Stimulated activated CD4-positive, alpha-beta T cell treated with anti-CD3 and anti-CD28 coated beads, Interleukin-12 subunit alpha, Interleukin-12 subunit beta, amount 100 ng/mL, for 24 hours (primary cell): ENCODE measurements at places on chromosomes 6 and 20.

- DNase-seq, result no peak
Measured at GRCh38 chr6:4670290-4670689, 105.9 kb upstream of the CDYL start.

DNA sequence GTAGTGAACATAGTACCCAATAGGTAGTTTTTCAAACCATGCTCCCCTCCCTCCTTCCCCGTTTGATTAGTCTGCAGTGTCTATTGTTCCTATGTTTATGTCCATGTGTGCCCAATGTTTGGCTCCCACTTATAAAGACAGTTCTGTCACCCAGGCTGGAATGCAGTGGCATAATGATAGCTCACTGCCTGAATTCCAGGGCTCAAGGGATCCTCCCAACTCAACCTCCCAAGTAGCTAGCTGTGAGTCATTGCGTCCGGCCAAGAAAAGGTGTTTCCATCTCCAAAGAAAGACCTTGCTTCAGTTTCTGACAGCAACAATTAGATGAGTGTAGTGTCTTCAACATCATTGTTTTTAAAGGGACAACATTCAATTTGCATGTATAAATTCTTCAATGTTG, 131.1 kb upstream of the CEP162 start:
- no peak for DNase-seq

GRCh38 chr6:125314009-125314581, 12.3 kb upstream of the HDDC2 start:
- DNase-seq, result peak; percentile 13

- no peak for DNase-seq
Measured at GRCh38 chr20:9686001-9686400, 152.9 kb downstream of the PAK5 start.

GRCh38 chr6:73236144-73236750, 11.0 kb upstream of the KHDC1L start:
- no peak for DNase-seq

DNA sequence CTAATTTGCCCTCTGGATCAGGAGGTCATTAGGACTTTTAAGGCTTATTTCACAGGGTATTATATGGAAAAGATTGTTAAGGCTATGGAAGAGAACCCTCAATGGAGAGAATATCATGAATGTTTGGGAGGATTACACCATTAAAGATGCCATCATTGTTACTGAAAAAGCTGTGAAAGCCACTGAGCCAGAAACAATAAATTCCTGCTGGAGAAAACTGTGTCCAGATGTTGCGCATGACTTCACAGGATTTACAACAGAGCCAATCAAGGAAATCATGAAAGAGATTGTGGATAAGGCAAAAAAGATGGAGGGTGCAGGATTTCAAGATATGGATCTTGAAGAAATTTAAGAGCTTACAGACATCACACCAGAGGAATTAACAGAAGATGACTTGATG, 798.3 kb upstream of the SLC35B3 start:
- no peak for DNase-seq

DNA sequence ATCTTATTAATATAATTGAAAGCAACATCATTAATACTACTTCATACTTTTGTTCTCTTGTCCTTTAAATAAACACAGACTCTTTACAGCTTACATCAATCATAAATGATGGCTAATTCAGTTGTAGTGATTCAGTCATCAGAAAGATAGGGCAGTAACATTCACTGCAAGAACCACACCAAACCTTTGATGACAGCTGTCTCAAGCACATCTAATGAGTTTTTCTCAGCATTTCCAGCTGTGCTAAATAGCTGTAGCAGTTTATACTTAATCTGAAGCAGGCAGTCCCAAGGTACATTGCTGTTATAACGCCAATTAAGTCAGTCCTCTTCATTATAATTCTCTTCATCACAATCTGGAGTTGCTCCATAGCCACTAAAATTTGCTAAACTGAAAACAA, 45.7 kb downstream of the PREP start:
- no peak for DNase-seq

- no peak for DNase-seq
Measured at GRCh38 chr6:70651326-70651905, 16.3 kb upstream of the SMAP1 start.

- peak; percentile 49 for DNase-seq
Measured at GRCh38 chr6:16669227-16669626, 92.0 kb downstream of the ATXN1 start.

DNA sequence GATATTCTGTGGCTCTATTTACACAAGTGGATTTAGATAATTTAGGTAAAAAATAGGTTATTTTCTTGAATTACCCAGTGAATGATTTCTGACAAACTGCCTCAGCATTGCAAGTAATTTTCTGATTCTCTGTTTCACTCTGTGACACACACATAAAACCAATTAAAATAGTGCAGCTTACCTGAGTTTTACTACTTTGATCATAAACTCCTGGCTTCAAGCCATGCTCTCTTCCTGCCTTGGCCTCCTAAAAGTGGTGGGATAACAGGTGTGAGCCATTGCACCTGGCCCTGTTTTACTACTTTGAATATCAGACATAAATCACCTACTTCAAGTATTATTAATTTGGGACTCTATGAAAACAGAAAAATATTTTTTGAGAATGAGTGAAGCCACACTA, 462.9 kb downstream of the ADGRB3 start:
- no peak for DNase-seq

- no peak for DNase-seq
Measured at GRCh38 chr20:56976336-56976735, 290.1 kb downstream of the BMP7 start.

GRCh38 chr6:43846556-43846955, 76.5 kb downstream of the VEGFA start:
- no peak for DNase-seq

DNA sequence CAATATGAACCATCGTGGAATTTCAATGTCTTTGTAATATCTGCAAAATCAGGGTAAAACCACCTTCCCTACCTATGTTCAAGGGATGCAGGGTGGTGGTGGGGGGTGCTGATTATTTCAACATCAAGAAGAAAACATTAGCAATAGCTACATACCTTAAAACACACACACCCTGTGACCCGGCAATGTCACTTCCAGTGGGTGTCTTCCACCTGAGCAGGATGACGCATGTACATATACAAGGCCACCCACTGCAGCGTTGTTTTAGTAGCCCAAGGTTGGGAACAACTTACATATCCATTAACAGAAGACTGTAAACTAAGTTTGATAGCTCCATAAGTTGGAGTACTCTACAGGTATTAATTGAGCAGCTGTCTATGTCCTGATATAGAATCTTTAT, 62.6 kb upstream of the SIRPG start:
- DNase-seq, result no peak

DNA sequence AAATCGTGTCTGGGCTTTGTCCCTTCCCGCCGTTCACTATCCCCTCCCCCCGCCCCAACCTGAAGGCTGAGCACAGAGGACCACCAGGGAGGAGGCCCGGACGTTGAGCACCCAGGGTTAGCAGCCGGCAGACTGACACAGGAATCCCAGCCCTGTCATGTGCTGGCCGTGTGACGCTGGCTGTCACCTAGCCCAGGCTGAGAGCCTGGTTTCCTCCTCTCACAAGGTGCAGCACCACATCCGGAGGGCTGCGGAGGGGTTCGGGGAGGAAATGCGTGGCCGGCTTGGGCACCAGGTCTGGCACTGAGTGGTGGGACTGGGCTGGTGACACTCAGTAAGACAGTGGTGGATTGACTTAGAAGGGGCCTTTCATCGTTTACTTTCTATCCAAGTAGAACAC, 4.6 kb upstream of the LSM14B start:
- DNase-seq, result peak; percentile 30

DNA sequence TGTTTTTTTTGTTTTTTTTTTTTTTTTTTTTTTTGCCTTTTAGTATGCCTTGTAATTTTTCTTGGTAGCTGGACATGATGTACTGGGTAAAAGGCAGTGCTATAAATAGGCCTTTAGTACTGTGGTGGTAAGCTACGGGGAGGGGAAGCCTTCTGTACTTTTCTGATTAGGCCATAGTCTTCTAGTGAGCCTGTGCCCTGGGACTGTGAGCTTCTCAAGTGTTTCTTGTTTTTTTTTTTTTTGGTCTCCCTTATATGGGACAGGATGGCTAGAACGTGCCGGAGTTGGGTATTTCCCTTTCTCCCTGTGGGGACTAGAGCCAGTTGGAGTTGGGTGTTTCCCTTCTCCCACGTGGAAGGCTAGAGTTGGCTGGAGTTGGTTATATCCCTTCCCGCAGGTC, 59.4 kb upstream of the PRELID3B start:
- DNase-seq, result no peak

DNA sequence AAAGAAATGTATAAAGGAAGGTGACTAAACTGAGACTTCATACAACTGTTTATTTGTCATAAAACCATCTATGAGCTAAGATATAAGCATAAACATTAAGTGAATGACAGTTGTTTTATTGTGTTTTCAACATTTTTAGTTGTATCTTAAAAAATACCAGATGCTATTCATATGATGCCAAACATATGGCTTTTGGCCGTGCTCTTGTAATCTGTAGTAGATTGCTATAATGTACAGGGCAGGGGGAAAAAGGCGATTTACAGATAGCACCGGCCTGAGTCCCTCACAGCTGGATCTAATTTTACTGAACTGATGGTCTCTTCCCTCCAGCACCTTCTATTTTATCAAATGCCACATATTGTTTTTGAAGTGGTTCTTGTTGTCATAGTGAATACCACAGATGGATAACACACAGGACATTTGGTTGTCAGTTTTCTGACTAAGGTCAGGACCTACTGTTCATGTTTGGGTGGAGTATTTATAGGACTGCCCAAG, 48.2 kb downstream of the CENPW start:
- DNase-seq, result no peak

DNA sequence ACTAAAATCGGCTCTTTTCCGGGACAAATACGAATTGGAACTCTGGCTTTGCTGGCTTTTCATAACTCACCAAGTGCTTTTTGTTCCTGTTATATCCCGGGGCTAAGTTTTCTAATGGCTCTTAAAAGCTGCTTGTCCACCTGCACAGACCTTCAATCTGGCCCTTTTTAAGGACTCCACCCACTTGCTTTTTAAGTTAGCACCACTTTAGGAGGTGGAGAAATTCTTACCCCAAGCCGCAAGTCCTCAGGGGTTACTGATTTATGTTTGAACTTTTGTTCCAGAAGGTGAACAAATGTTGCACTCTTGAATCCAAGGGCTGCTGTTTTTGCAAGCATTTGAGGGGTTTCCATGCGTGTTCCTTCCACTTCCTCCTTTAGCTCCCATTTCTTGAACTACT, 37.8 kb downstream of the FAM184A start:
- no peak for DNase-seq

DNA sequence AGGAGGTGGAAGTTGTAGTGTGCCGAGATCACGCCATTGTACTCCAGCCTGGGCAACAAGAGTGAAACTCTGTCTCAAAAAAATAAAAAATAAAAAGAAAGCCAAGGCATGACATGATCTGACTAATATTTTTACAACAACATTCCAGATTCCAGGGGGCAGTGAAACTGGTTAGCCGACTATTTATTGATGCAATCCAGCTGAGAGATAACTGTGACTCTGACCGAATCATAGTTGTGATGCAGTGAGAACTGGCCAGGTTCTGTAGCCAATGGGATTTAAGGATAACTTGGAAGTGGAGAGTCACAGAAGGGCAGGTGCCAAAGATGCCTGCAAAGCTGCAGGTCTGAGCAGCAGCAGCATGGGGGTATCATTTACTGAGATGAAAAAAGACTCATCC, 82.9 kb upstream of the TSHZ2 start:
- no peak for DNase-seq

GRCh38 chr6:109323241-109323640, 59.0 kb downstream of the CD164 start:
- no peak for DNase-seq

DNA sequence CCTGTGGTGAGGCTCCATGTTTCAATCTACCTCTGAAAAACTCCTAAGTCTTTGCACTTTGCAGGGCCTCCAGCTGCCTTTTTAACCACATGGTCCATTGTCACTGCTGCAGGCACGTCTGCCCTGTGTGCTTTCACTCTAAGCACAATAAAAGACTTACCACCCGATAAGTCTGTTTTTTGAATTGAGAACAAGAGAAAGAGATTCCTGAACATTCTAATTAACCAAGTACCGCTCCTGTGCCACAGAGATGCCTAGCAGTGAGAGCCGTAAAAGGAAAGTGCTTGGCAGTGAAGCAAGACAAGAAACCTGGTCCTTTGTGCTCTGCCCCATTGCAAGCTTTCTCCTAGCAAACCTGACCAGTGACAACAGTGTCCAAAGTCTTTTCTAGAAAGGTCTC, 487.6 kb upstream of the FLRT3 start:
- no peak for DNase-seq

DNA sequence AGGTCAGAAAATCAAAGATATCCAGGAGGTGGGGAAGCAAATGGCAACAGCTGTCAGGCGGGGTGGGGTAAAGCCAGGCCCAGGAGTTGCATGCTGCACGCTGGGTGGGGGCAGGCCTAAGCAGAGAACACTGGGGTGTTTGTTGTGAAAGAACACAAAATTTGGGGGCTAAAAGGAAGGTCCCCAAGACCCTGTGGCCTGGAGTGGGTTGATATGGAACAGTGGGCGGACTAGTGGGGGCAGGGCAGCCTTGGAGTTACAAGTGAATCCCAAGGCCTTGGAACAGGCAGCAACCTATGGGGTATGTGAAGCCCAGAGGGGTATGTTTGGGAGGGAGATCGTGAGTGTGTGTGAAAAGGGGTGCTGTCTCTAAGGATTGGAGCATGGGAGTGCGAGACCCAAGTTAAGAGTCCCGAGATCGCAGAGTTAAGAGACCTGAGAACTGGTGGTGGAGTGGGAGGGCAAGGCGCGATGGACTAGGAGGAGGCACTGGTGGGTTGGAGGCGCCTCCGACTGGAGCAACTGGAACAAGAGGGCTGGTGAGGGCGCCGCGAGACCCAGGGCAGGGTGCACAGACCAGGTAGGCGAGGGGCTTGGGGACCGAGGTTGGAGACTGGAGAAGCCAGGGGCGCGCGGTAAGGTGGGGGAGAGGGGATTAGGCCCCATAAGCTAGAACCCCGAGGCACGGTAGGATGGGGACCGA, 658 bp downstream of the CUL7 start:
- DNase-seq, result no peak
